ENCODE measurements at places on chromosomes 16 and 17. TPM values are rescaled to one million over a fixed set of nuclear protein-coding genes. Genes with fewer than 3 reads are reported as not detected.
A peak's percentile ranks its signal among the peaks of the same experiment; 100 is the strongest.

The ITGB3 gene
- total RNA-seq: not detected

The WSCD1 gene
- 43.9 TPM for total RNA-seq

- no peaks in the 10 kb centered on the region for H3K36me3 ChIP-seq
- DNase-seq: no peak
- no peak overlapping the region for H3K27ac ChIP-seq
- no peak overlapping the region for H3K4me3 ChIP-seq
Measured at GRCh38 chr17:80080081-80080480, 21.3 kb upstream of the GAA start.

- H3K27ac ChIP-seq: no peak overlapping the region
- peaks cover 47% of the 10 kb centered on the region for H3K36me3 ChIP-seq
- no peak overlapping the region for H3K4me3 ChIP-seq
Measured at GRCh38 chr17:80364091-80364691, 50.8 kb upstream of the ENDOV start.

GRCh38 chr17:1273492-1274244 is 3.4 kb downstream of the BHLHA9 start:
- peaks cover 4% of the 10 kb centered on the region for H3K4me1 ChIP-seq
- H3K4me3 ChIP-seq: peak overlapping the region; percentile 9
- no peaks in the 10 kb centered on the region for H3K36me3 ChIP-seq

- peaks cover 4% of the 10 kb centered on the region for H3K27me3 ChIP-seq
- DNase-seq: no peak
- H3K27ac ChIP-seq: no peak overlapping the region
- H3K4me3 ChIP-seq: no peak overlapping the region
- no peaks in the 10 kb centered on the region for H3K36me3 ChIP-seq
Measured at GRCh38 chr16:19328364-19328763, 42.8 kb downstream of the CLEC19A start.

GRCh38 chr17:27320222-27320560 is 26.3 kb downstream of the WSB1 start:
- DNase-seq: no peak
- H3K36me3 ChIP-seq: peaks cover 26% of the 10 kb centered on the region
- peaks cover 13% of the 10 kb centered on the region for H3K4me1 ChIP-seq
- peaks cover 10% of the 10 kb centered on the region for H3K27me3 ChIP-seq

DNA sequence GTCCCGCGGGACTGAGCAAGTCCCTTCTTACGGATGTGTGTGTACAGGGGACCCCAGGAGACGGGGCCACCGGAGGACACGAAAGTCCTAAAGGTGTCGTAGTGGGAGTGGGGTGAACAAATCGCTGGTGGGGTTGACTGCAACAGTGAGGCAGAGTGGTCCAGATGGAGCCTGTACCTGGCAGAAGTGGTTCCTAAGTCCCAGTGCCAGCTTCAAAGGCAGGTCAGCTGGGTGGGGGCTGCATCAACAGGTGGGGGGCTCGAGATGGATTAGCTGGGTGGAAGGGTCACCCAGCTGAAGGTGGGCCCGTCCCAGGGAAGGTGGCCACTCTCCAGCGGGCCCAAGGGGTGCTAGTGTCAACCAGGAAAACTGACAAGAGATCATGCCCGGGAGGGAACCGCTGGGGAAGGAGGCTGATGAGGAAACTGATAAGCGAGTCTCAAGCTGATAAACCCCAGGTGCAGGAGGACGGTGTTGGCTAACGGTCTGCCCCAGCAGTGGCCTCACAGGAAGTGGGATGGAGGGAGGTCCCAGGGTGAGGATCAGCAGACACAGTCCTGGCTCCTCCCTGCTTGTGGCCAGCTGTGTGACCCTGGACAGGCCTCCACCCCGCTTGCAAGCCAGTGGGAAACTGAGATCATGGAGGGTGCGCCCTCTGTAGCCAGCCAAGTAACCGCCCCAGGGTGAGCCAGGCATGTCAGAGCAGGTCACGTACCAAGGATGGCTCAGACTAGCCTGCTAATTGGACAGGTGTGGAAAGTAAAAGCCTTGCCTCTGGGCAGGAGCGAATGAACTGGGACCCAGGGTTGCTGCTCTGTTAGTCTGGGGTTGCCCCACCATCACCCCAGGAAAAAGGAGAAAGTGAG is 1.0 kb downstream of the ORAI3 start:
- peaks cover 17% of the 10 kb centered on the region for H3K4me1 ChIP-seq
- H3K36me3 ChIP-seq: peaks cover 18% of the 10 kb centered on the region
- peak overlapping the region; percentile 97 for H3K4me3 ChIP-seq
- peaks cover 15% of the 10 kb centered on the region for H3K27me3 ChIP-seq
- peak; percentile 56 for DNase-seq

- H3K27me3 ChIP-seq: peaks cover 4% of the 10 kb centered on the region
- peak overlapping the region; percentile 21 for H3K4me3 ChIP-seq
- DNase-seq: no peak
- H3K4me1 ChIP-seq: no peaks in the 10 kb centered on the region
Measured at GRCh38 chr17:21573961-21574610, 118.2 kb upstream of the KCNJ18 start.

The OR1F1 gene
- not detected for total RNA-seq

The SGF29 gene
- 18.6 TPM for total RNA-seq

The NOXO1 gene
- total RNA-seq: 0.23 TPM

GRCh38 chr17:63696381-63696961 is 3.5 kb downstream of the LIMD2 start:
- peaks cover 36% of the 10 kb centered on the region for H3K36me3 ChIP-seq
- DNase-seq: peak; percentile 51
- H3K27me3 ChIP-seq: peaks cover 25% of the 10 kb centered on the region
- peaks cover 20% of the 10 kb centered on the region for H3K4me1 ChIP-seq
- peak overlapping the region; percentile 63 for H3K4me3 ChIP-seq

- H3K36me3 ChIP-seq: peaks cover 3% of the 10 kb centered on the region
- H3K27ac ChIP-seq: peak overlapping the region; percentile 39
- peaks cover 3% of the 10 kb centered on the region for H3K27me3 ChIP-seq
- DNase-seq: no peak
- no peak overlapping the region for H3K4me3 ChIP-seq
Measured at GRCh38 chr17:68733241-68734176, 132.3 kb upstream of the FAM20A start.

The ACSM3 gene
- total RNA-seq: 10.3 TPM

- peaks cover 16% of the 10 kb centered on the region for H3K36me3 ChIP-seq
- DNase-seq: no peak
- H3K4me1 ChIP-seq: peaks cover 18% of the 10 kb centered on the region
- peak overlapping the region; percentile 24 for H3K27ac ChIP-seq
- peak overlapping the region; percentile 95 for H3K4me3 ChIP-seq
Measured at GRCh38 chr16:66750279-66751052, 943 bp downstream of the DYNC1LI2 start.

The LRRC36 gene
- 24.1 TPM for total RNA-seq

The KRTAP3-2 gene
- not detected for total RNA-seq

GRCh38 chr16:24995033-24995432 is 20.1 kb downstream of the ARHGAP17 start:
- H3K4me3 ChIP-seq: no peak overlapping the region
- H3K4me1 ChIP-seq: peaks cover 27% of the 10 kb centered on the region
- DNase-seq: no peak
- H3K27ac ChIP-seq: no peak overlapping the region
- H3K27me3 ChIP-seq: peaks cover 4% of the 10 kb centered on the region

- DNase-seq: no peak
- H3K36me3 ChIP-seq: no peaks in the 10 kb centered on the region
- H3K27ac ChIP-seq: no peak overlapping the region
- H3K4me3 ChIP-seq: no peak overlapping the region
- peaks cover 8% of the 10 kb centered on the region for H3K27me3 ChIP-seq
- no peaks in the 10 kb centered on the region for H3K4me1 ChIP-seq
Measured at GRCh38 chr17:1744551-1745512, 2.2 kb downstream of the SERPINF2 start.

- peaks cover 6% of the 10 kb centered on the region for H3K27me3 ChIP-seq
- H3K27ac ChIP-seq: peak overlapping the region; percentile 72
- H3K4me1 ChIP-seq: peaks cover 17% of the 10 kb centered on the region
- no peak overlapping the region for H3K4me3 ChIP-seq
- H3K36me3 ChIP-seq: peaks cover 9% of the 10 kb centered on the region
Measured at GRCh38 chr16:253833-254232, 19.2 kb downstream of the FAM234A start.

GRCh38 chr16:56228476-56228875 is 37.2 kb downstream of the GNAO1 start:
- no peak overlapping the region for H3K27ac ChIP-seq
- no peaks in the 10 kb centered on the region for H3K36me3 ChIP-seq
- no peak for DNase-seq
- no peak overlapping the region for H3K4me3 ChIP-seq
- peaks cover 3% of the 10 kb centered on the region for H3K4me1 ChIP-seq
- peaks cover 9% of the 10 kb centered on the region for H3K27me3 ChIP-seq

The MYH8 gene
- not detected for total RNA-seq

The BIRC5 gene
- 22.0 TPM for total RNA-seq

DNA sequence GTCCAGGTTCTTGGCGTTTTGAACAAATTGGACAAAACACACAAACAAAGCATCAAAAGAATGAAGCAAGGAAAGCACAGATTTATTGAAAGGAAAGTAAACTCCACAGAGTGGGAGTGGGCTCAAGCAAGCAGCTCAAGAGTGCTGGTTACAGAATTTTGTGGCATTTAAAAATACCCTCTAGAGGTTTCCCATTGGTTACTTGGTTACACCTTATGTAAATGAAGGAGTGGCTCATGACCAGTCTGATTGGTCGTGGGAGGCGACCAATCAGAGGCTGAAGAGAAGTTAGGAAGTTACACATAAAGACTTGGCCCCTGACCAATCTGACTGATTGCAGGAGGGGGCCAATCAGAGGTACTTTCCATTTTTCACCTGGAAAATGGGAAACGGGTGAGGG is 1373.8 kb upstream of the GOT2 start:
- H3K4me1 ChIP-seq: peaks cover 6% of the 10 kb centered on the region
- no peak for DNase-seq
- no peaks in the 10 kb centered on the region for H3K27me3 ChIP-seq
- H3K27ac ChIP-seq: no peak overlapping the region
- no peak overlapping the region for H3K4me3 ChIP-seq

DNA sequence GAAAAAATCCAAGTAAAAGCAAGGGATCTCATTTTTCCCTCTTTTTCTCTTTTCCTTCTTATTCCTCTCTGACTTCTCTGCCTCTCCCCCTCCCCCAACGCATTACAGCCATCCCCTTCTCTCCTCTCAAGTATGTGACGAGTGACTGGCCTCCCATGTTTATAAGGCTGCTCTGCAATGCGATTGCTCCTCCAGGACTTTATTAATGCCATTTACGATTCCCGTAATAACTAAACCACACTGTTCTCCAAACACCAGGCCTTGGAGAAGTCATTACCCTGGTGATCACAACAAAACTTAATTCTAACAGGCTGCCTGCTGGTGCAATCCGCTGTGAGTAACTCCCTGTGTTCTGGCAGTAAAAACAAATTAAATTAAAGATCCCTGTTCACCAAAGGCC is 88.8 kb downstream of the HS3ST3B1 start:
- no peak for DNase-seq
- H3K27ac ChIP-seq: no peak overlapping the region
- H3K27me3 ChIP-seq: no peaks in the 10 kb centered on the region
- H3K4me3 ChIP-seq: no peak overlapping the region

- H3K36me3 ChIP-seq: no peaks in the 10 kb centered on the region
- H3K27me3 ChIP-seq: peaks cover 2% of the 10 kb centered on the region
- H3K4me3 ChIP-seq: no peak overlapping the region
- peaks cover 5% of the 10 kb centered on the region for H3K4me1 ChIP-seq
Measured at GRCh38 chr17:57006040-57006439, 28.1 kb downstream of the SCPEP1 start.

- peaks cover 8% of the 10 kb centered on the region for H3K4me1 ChIP-seq
- no peak overlapping the region for H3K27ac ChIP-seq
- no peak overlapping the region for H3K4me3 ChIP-seq
- peaks cover 10% of the 10 kb centered on the region for H3K27me3 ChIP-seq
- H3K36me3 ChIP-seq: peaks cover 17% of the 10 kb centered on the region
- DNase-seq: no peak
Measured at GRCh38 chr17:64439956-64440355, 9.0 kb upstream of the MILR1 start.

- no peak overlapping the region for H3K27ac ChIP-seq
- H3K4me3 ChIP-seq: no peak overlapping the region
- DNase-seq: no peak
- H3K4me1 ChIP-seq: peaks cover 31% of the 10 kb centered on the region
- peaks cover 3% of the 10 kb centered on the region for H3K27me3 ChIP-seq
Measured at GRCh38 chr17:48062273-48062672, 14.1 kb downstream of the NFE2L1 start.

DNA sequence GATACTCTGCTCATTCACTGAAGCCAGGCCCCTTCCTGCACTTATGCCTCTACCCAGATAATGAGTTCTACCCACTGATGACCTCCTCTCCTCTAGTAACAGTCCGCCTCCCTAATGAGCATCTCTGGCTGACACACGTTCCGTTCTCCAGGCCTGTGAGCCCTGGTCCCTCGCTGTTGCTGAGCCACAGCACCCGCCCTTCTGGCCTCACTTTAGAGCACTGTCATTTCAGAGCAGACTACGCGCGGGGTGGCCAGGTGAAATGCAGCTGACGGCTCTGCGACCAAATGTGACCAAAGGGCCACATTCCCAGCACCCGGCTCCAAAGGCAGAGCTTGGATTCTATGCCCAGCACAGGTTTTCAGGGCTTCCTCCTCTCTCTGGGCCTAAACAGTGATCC is 13.8 kb downstream of the PSMD3 start:
- H3K36me3 ChIP-seq: peaks cover 62% of the 10 kb centered on the region
- H3K27me3 ChIP-seq: no peaks in the 10 kb centered on the region
- H3K27ac ChIP-seq: no peak overlapping the region
- peaks cover 10% of the 10 kb centered on the region for H3K4me1 ChIP-seq
- no peak for DNase-seq
- H3K4me3 ChIP-seq: peak overlapping the region; percentile 51

The NUBP1 gene
- total RNA-seq: 18.4 TPM

DNA sequence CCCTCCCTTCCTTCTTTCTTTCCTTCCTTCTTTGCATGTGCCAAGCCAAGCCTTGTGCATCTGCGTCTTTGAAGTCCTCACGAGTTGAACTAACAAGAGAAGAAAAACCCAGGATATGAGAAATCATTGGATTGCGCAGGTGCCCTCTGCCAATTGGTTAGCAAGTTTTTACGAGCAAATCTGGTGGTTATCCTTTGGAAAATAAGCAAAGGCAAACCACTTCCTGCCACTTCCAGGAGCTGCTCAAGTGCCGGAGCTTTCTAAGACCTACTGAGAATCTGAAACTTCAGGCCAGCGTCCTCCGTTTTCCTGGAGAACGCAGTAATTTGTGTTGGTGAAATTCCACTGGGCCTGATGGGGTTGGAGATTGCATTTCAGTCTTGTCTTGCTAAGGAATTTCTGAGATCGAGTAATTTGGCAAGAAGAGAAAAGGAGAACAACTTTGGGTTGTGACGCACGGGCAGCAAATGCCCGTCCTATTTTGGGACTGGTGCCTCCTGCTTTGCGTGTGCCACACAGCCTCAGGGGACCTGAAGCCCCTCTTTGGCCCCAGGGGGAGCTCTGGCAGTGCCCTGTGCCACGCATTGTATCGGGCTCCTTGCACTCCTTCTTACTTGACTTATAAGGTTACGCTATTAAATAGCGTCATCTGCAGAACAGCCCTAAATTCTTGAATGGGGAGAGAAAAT is 56.4 kb downstream of the CMIP start:
- DNase-seq: no peak
- H3K4me1 ChIP-seq: peaks cover 57% of the 10 kb centered on the region
- H3K27me3 ChIP-seq: peaks cover 11% of the 10 kb centered on the region
- H3K27ac ChIP-seq: peak overlapping the region; percentile 59
